ENCODE measurements at places on chromosomes 4 and X. TPM values are rescaled to one million over a fixed set of nuclear protein-coding genes. Genes with fewer than 3 reads are reported as not detected.

FOXP3 gene
- total RNA-seq, result 0.28 TPM

USP17L12 gene
- not detected for total RNA-seq

DNA sequence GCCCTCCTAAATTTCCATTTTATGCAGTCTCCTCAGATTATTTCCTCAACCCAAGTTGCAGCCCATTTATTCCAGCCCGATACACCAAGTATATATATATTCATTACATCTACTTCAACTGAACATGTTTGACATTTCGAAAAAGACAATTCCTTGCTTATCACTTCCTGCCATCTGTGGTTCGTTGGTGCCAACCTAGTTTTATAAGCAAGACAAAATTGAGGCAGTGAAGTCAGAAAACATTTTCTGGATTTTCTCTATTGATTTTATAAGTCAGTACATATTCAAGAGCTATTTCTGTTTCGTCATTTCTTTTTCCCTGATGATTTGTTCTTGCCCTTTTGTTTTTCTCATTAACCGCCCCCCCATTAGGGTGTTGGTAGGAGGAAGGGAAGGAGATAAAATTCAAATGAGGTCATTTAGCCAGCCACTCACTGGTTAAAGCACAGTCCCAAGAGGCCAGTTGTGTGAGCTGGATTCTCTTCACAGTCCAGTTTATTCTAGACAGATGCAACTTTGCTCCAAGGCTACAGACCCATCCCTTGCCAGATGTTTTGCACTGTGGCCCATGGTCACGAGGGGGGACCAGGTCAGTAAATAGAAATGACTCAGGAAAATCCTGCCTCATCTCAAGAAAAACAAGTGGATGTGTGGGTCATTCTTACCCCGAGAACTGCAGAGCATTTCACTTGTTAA, 20.3 kb upstream of the VEGFD start:
- peaks cover 3% of the 10 kb centered on the region for H3K36me3 ChIP-seq
- H3K4me1 ChIP-seq, result no peaks in the 10 kb centered on the region
- H3K4me3 ChIP-seq, result no peak overlapping the region
- H3K27me3 ChIP-seq, result no peaks in the 10 kb centered on the region
- no peak for DNase-seq

- no peak for DNase-seq
- H3K36me3 ChIP-seq, result no peaks in the 10 kb centered on the region
- no peak overlapping the region for H3K4me3 ChIP-seq
- H3K27me3 ChIP-seq, result no peaks in the 10 kb centered on the region
These were observed 21.7 kb downstream of the STAG2 start for GRCh38 chrX:123983240-123983639.

DNA sequence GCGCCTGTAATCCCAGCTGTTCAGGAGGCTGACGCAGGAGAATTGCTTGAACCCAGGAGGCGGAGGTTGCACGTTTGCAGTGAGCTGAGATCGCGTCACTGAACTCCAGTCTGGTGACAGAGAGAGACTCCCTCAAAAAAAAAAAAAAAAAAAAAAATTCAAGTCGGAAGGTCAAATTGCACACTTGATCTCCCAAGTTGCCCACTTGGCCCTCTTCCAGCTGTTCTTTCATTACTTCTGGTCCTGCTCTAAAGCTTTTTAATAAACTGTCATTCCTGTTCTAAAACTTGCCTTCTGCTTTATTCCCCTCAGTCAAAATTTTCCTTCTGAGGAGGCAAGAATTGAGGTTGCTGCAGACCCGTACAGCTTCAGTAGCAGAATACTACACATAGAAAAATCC, 2358.0 kb downstream of the ARAP2 start:
- H3K27me3 ChIP-seq, result no peaks in the 10 kb centered on the region
- no peak for DNase-seq
- no peak overlapping the region for H3K27ac ChIP-seq

DNA sequence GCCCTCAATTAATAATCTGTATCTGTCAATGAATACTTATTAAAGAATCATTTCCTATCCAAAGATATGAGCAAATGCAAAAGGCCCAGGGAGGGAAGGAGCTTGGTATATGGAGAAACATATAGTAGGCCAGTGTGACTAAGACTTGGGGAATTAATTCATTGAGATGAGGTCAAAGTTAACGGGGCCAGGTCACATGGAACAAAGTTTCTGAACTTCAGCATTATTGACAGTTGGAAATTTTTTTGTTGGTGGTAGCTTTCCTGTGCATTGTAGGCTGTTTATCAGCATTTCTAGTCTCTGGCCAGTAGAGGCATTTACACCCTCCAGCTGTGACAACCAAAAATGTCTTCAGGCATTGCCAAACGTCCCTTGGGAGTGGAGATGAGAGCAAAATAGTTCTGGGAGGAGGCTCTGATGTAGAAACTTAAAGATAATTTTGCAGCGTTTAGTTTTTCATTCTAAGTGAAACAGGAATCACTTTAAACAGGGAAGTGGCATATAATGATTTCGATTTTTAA, 202.0 kb downstream of the SLC4A4 start:
- H3K27me3 ChIP-seq, result no peaks in the 10 kb centered on the region
- no peak for DNase-seq
- H3K27ac ChIP-seq, result no peak overlapping the region

- H3K36me3 ChIP-seq, result peaks cover 2% of the 10 kb centered on the region
- no peak overlapping the region for H3K4me3 ChIP-seq
- H3K27ac ChIP-seq, result peak overlapping the region; percentile 62
- H3K4me1 ChIP-seq, result peaks cover 28% of the 10 kb centered on the region
- DNase-seq, result no peak
These were observed 13.1 kb downstream of the MOB1B start for GRCh38 chr4:70915036-70915815.

- no peak for DNase-seq
- no peak overlapping the region for H3K27ac ChIP-seq
- H3K4me3 ChIP-seq, result no peak overlapping the region
- H3K36me3 ChIP-seq, result peaks cover 2% of the 10 kb centered on the region
- H3K27me3 ChIP-seq, result no peaks in the 10 kb centered on the region
These were observed 54.3 kb downstream of the EGF start for GRCh38 chr4:109966891-109967481.

- no peak overlapping the region for H3K4me3 ChIP-seq
- no peak for DNase-seq
- no peak overlapping the region for H3K27ac ChIP-seq
- peaks cover 33% of the 10 kb centered on the region for H3K27me3 ChIP-seq
- H3K36me3 ChIP-seq, result no peaks in the 10 kb centered on the region
These were observed 176.1 kb upstream of the PSAPL1 start for GRCh38 chr4:7610841-7611240.

- H3K27ac ChIP-seq, result no peak overlapping the region
- H3K36me3 ChIP-seq, result no peaks in the 10 kb centered on the region
- peaks cover 17% of the 10 kb centered on the region for H3K27me3 ChIP-seq
- peaks cover 11% of the 10 kb centered on the region for H3K4me1 ChIP-seq
These were observed 74.2 kb downstream of the FREM3 start for GRCh38 chr4:143626134-143626911.

Measured in chondrocyte (in vitro differentiated cells).